ENCODE measurements at places on chromosomes 6 and 20.

- no peak for DNase-seq
Observed at GRCh38 chr20:10667560-10668167, 6.1 kb downstream of the JAG1 start.

DNA sequence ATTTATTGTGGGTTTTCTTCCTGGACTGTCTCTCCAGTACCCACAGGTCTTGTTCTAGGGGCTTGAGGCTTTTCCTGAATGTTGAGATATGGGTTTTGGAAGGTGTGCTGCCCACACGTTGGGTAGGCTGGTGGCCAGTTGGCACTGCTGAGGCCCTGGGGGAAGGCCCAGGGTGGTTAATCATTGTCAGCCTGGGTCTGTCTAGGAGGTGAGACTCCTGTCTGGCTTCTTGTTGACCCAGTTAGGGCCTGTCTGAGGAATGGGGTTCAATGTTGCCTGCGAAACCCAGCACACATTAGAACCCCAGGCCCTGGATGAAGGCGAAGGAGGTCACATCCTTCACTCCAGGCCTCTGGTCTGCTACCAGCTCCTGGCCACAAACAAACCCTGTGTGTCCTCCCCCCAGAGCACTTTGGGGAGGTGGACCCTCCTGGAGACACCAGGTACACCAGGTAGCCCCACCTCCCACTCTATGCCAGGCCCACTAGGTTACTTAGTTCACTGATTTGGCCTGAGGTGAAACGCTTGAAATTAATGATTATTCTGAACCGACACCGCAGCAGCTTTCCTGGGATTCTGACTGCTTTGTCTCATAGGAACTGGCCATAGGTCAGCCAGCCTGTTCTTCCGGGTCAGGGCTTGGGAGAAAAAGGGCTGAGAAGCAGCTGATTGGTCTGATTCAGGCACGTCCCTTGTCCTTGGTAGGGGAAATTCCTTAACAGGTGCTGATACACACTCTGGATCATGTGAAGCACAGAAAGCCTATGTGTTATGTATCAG lies 15.2 kb downstream of the DNMT3B start:
- DNase-seq, result no peak

DNA sequence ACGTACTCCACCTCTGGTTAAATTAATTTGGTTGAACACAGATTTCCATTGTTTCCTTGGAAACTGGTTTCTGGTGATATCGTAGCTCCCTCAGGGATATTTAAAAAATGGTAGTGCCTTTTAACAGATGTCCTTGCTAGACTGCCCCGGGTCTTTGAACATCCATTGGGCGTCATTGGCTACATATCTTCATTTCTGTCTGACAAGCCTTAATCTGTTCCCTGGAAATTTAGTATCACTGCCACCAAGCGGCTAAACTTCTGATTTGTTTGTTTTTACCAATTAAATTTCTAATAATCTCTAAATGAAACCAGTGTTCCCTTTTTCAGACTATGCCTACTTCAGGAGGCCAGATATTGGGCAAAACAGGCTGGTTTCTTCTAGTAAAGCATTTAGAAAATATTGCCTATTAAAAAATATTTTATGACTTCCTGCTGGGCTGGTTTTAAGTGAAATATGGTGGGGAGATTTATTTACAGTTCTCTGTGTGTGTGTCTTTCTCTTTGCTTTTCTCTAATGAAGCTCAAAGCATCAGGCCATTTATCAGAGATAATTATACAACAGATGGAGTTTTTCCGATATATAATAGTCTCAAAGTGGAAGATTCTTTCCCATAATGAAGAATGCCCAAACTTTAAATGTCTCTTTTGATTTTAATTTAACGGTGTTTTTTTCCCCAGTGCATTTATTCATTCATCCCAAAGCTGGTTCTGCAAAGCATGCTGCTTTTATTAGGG lies 249.5 kb downstream of the ZFAND3 start:
- no peak for DNase-seq

DNA sequence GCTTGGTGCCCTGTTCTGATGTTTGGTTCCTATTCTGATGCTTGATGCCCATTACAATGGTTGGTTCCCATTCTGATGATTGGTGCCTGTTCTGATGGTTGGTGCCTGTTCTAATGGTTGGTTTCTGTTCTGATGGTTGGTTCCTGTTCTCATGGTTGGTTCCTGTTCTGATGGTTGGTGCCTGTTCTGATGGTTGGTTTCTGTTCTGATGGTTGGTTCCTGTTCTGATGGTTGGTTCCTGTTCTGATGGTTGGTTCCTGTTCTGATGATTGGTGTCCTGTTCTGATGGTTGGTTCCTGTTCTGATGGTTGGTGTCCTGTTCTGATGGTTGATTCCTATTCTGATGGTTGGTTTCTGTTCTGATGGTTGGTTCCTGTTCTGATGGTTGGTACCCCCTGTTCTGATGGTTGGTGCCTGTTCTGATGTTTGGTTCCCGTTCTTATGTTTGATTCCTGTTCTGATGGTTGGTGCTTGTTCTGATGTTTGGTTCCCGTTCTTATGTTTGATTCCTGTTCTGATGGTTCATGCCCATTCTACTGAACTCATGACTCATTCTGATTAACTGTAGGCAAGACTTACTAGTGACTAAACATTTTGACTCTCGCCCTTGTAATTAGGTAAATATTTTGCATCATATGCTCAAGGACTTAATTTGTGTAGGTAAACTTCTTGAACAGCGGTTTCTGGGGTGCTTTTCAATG lies 146.2 kb downstream of the DLL1 start:
- DNase-seq, result no peak

DNA sequence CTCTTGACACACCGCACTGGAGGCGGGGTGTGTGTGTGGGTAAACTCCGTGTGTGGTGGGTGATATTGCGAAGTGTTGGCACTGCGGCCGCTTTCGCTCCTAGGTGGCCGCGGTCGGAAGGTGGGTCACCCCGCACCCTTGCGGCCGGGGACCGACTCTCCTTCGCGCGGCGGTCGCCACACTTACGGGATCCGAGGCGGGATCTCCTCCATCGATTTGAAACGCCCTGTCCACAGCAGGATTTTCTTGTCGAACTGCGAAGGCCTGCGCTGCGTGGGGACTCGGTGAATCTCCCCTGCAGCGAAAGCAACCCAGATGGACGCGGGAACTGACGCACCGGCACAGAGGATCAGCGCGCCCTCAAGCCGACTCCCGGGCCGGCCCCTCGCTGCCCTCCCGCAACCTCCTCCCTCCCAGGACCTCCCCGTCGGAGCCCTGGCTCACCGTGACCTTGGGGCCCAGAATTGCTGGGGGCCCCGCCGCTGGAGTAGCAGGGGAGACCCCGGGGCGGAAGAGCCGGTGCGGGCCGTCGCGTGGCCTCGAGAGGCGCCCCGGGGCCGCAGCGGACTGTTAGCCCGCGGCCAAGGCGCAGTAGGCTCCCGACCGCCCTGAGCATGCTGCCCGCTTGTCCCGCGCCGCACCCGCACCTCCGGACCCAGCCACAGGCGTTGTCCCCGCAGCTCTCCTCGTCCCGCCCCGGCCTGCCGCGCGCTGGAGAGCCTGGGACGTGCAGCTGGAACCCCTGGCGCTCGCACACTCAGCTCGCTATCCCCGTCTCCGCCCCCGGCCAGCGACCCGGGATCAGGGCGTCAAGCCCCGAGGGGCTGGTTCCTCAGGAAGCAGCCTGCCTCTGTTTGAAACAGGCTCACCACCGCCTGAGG lies at the start of gene FAM162B:
Gene FAM162B, minus strand, starts transcription at position 759 of the 881 bp plus-strand sequence. Its CDS starts 143 bp downstream, at position 616.
- no peak for DNase-seq

DNA sequence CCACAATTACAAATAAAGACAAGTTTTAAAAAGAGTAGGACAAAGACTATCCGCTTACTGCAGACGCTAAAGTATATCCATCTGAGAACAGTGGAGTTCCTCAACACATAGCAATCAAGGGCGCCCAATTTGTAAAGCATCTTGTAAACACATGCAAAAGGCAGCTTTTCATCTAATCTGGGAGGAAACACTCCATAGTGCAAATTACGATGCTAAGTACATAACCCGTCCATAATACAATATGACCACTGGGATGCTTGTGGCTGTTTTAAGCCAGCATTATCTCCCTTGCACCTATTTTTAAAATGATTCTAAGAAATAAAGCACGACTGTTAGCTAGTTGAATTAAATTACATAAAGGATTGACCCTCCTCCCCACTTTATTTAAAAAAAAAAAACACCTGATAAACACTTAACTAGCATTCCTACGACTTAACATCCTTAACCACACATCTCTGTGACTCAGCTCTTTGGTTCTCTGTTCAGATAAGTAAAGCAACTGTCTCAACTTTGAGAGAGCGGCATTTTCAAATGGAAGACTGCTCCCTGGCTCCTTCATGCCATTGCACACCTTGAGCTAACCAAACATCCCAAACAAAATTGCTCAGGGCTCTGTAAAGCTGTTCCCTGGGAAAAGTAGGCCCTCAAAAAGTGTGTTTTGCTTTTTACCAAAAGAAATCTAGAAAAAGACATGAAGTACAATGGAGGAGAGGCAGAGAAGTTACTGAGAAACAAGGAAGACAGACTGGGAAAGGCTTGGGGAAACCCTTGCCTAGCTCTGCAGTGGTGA lies 14.2 kb downstream of the SLC22A23 start:
- no peak for DNase-seq
